Type B pancreatic cell (in vitro differentiated cells): ENCODE measurements at places on chromosomes 1 and 21. TPM values are rescaled to one million over a fixed set of nuclear protein-coding genes. Genes with fewer than 3 reads are reported as not detected.

Gene VPS72
- total RNA-seq, result 95.8 and 97.4 TPM in 2 replicates

Gene HJV
- not detected in 2 replicates for total RNA-seq

Gene SYT14
- total RNA-seq, result 3.9 and 5.7 TPM in 2 replicates

Gene PYHIN1
- total RNA-seq, result 1.0 and 2.9 TPM in 2 replicates

Gene FAM151A
- 0.39 and 5.8 TPM in 2 replicates for total RNA-seq

Gene CSMD2
- total RNA-seq, result 0.48 and 1.8 TPM in 2 replicates

Gene ILDR2
- 0.24 and 48.7 TPM in 2 replicates for total RNA-seq

Gene CYP4A22
- total RNA-seq, result not detected in 2 replicates

GRCh38 chr1:39575191-39576015 lies 1.2 kb downstream of the PABPC4 start:
- H3K4me1 ChIP-seq, result peaks cover 33% of the 10 kb centered on the region
- H3K27me3 ChIP-seq, result no peaks in the 10 kb centered on the region
- DNase-seq, result no peak
- H3K36me3 ChIP-seq, result peaks cover 37% of the 10 kb centered on the region
- H3K27ac ChIP-seq, result peak overlapping the region; percentile 87

- H3K36me3 ChIP-seq, result no peaks in the 10 kb centered on the region
- H3K4me3 ChIP-seq, result no peak overlapping the region
- peaks cover 2% of the 10 kb centered on the region for H3K27me3 ChIP-seq
- no peak overlapping the region for H3K27ac ChIP-seq
- peaks cover 21% of the 10 kb centered on the region for H3K4me1 ChIP-seq
- DNase-seq, result no peak
These were observed 36.2 kb upstream of the TNFRSF1B start for GRCh38 chr1:12130466-12131130.

DNA sequence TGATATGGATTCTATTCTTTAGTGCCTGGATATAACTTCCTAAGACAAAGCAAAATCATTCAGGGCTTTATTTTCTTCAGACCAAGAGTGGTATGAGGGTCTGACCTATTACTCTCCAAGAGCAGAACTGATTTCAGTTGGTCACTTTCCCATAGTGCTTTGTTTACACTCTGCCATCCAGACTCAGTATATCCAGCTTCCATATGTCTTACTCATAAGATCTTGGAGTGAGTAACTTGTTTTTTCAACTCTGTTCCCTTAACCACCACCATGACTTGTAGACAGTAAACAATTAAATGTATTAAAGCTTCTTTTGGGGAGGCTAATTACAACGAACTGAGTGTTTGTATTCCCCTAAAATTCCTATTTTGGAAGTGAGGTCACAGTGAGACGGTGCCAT lies 83.4 kb downstream of the USP24 start:
- no peaks in the 10 kb centered on the region for H3K4me1 ChIP-seq
- H3K36me3 ChIP-seq, result peaks cover 35% of the 10 kb centered on the region

DNA sequence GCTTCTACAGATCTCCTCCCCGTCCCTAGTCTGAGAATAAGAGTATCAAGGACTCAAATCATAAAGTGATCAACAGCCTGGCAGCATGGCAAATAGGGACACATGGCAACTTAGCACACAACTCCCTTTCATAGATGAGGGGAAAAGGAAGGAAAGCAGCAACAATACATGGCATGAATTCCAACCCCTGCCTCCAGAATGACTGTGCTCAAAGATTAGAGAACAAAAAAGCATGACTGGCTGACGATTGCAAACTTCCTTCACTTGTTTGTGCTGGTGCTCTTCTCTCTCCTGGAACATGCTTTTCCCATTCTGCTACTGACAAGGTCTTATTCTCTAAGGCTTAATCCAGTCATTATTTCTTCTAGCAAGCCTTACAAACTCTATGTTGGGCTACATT lies 11.5 kb downstream of the KTI12 start:
- no peaks in the 10 kb centered on the region for H3K27me3 ChIP-seq
- peaks cover 14% of the 10 kb centered on the region for H3K36me3 ChIP-seq
- no peak overlapping the region for H3K4me3 ChIP-seq
- no peak overlapping the region for H3K27ac ChIP-seq

DNA sequence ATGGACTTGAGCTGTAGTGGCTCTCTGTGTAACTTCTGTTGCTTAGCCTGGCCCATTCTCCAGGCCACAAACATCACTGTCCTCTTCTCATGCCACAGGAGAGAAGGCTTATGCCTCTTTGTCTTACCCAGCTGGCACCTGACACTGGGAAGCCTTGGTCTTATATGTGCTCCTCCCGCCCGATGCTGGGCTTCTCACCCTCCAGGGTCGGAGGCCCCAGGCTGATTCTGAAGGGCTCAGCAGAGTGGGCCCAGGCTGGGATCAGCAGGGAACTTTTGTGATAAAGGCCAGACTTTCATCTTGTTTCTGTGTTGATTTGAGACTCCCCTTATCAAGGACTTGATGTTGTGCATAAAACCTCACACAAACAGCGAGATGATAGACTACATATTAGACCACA lies 29.8 kb downstream of the TRPM2 start:
- peaks cover 13% of the 10 kb centered on the region for H3K27me3 ChIP-seq
- no peaks in the 10 kb centered on the region for H3K4me1 ChIP-seq
- peaks cover 4% of the 10 kb centered on the region for H3K36me3 ChIP-seq
- peak; percentile 43 for DNase-seq

GRCh38 chr1:51784997-51785421 lies 93.5 kb downstream of the NRDC start:
- no peak for DNase-seq
- H3K36me3 ChIP-seq, result peaks cover 56% of the 10 kb centered on the region
- no peaks in the 10 kb centered on the region for H3K4me1 ChIP-seq
- H3K27ac ChIP-seq, result no peak overlapping the region
- H3K27me3 ChIP-seq, result no peaks in the 10 kb centered on the region

GRCh38 chr1:7409278-7409677 lies 361.8 kb upstream of the VAMP3 start:
- H3K27me3 ChIP-seq, result no peaks in the 10 kb centered on the region
- no peaks in the 10 kb centered on the region for H3K36me3 ChIP-seq
- H3K4me1 ChIP-seq, result no peaks in the 10 kb centered on the region
- peak; percentile 58 for DNase-seq

GRCh38 chr1:212686591-212686990 lies 13.0 kb downstream of the BATF3 start:
- H3K27ac ChIP-seq, result no peak overlapping the region
- H3K27me3 ChIP-seq, result peaks cover 44% of the 10 kb centered on the region
- no peak overlapping the region for H3K4me3 ChIP-seq
- peak; percentile 42 for DNase-seq
